Left forelimb (tissue), 1 donor: ENCODE measurements at places on chromosomes 11 and 22.

GRCh38 chr22:28923826-28924732 lies 40.7 kb downstream of the ZNRF3 start:
- DNase-seq, result peak; percentile 64

DNA sequence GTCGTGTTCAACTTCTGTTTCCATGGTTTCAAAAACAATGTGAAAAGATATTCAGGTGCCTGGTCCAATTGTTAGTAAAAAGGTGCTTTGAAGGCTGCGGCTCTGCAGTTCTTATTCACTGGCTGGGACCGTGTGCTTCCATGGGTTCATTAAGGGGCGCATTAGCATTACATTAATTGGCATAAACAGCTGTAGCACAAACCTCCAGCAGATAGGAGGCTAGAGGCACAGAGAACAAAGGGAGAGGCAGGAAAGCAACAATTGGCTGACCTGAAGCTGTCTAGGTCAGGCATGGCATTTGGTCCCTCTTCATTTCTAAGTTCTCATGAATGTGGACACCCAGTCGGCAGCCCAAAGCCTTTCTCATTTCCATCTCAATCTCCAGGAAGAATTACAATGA lies 16.6 kb downstream of the PAK1 start:
- DNase-seq, result no peak

DNA sequence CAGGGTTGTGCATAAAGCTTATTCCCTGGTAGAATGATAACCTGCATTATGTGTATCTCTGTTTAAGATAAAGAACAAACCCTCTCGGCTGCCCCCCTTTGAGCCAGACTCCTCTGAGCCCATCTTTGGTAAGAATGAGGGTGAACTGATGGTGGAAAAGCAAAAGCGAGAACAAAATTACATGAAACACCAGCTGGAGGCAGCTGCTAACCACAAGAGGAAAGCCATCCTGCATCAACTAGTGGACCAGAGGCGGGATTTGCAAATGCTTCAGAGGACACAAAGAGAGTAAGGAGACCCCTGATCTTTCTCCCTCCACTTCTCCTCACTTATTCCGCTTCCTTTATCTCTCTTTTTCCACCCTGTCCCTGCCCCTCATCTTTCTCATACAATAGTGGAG lies 40.3 kb downstream of the CCDC81 start:
- DNase-seq, result no peak

- no peak for DNase-seq
These were observed 101.3 kb downstream of the GRAMD1B start for GRCh38 chr11:123531325-123531724.

GRCh38 chr11:79369055-79369454 lies 71.8 kb downstream of the TENM4 start:
- no peak for DNase-seq

DNA sequence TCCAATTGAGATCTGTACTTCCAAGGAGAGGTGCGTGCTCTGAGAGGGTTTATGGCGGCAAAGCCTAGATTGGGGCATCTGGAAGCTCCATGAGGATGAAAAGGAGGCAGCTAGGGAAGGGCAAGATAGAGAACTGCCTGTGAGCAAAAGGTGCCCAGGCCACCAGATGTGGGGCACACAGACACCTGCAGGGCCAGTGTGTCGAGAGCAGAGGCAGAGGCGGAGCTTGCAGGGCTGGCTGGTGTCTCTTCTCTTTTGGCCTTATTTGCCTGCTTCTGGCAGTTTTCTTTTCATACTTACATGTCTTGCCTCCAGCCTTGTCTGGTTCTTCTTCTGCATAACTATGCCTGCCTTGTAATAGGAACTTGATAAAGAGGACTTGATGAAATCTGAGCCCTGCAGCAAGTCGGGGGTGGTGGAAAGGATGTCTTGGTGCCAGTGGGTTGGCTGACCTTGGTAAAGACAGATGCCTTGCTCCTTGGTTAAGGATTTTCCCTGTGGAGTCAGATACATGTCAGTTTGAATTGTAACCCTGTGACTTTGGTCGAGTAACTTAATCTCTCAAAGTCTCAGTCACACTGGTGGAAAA lies 680.3 kb downstream of the NTM start:
- DNase-seq, result no peak

DNA sequence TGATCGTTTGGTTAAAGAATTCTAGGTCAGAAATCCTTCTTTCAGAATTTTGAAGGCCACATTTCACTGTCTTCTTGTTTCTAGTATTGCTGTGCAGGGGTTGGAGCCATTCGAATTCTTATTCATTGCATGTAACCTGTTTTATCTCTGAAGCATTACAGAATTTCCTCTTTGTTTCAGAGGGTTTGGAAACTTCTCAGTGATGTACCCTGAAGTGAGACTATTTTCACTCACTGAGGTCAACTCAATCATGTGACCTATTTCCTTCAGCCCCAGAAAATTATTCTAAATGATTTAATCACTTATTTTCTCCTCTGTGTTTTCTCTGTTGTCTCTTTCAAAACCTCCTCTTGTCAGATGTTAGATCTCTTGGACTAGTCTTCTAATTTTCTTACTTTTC lies 147.8 kb downstream of the ENTHD1 start:
- DNase-seq, result no peak

- DNase-seq, result no peak
These were observed 148.2 kb downstream of the MAML2 start for GRCh38 chr11:96194581-96195374.

- no peak for DNase-seq
These were observed 33.2 kb upstream of the CECR2 start for GRCh38 chr22:17336061-17336460.

GRCh38 chr11:76667856-76668255 lies 2.7 kb downstream of the LRRC32 start:
- DNase-seq, result peak; percentile 55

GRCh38 chr11:12489246-12489772 lies 111.9 kb downstream of the PARVA start:
- DNase-seq, result no peak

DNA sequence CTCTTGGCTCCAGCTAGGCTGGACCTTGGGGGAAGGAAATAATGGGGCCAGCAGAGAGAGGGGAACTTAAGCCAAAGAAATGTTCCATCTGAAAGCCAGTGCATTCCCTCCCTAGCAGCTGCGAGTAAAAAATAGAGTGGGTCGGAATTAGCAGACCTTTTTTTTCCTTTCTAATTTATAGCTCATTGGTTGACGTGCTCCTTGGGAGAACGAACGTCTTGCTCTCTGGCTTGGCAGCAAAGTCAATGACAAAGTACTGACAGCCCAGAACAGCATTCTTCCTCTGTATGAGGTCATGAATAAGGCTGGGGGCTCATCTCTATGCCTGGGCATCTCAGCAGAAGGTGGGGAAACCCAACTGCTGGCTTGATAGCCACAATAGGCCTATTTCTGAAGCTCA lies 65.0 kb downstream of the SEZ6L start:
- no peak for DNase-seq

DNA sequence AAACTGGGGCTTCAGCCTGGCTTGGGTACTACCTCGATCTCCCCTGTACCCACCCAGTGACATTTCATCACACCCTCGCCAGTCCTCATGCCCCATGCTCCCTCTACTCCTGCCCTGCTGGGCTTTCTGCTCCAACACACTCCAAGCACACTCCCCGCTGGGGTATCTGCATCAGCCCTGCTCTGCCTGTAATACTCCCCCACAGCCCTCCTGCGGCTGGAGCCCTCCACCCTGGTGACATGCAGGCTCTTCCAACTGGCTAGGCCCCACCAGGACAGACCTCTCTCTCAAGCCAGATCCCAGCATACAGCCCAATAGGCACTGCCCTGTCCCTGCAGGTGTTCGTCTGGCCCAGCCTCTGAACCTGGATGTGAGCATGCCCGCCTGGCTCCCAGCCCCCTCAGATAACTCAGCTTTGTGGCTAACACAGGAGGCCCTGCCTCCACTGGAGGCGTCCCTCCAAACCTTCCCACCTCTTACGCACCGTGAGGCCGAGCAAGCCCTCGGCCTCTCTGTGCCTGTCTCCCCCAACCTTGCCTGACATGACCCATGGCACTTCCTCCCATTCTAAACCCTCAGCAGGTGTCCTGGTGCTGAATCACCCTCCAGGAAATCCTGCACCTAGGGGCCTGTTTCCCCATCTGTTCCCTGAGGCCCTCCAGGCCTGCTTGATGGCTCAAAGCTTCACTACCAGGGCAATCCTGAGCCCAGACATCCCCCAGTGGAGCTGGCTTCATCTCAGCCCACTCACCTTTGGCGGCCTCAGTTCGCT lies 33.5 kb upstream of the TXNRD2 start:
- no peak for DNase-seq

GRCh38 chr11:118532091-118532490 lies 1.1 kb downstream of the TMEM25 start:
- no peak for DNase-seq

- no peak for DNase-seq
These were observed 195.2 kb downstream of the NAV2 start for GRCh38 chr11:19907839-19908238.

- peak; percentile 80 for DNase-seq
These were observed 5.5 kb upstream of the NFAM1 start for GRCh38 chr22:42437488-42438292.

GRCh38 chr11:96187822-96188221 lies 155.2 kb downstream of the MAML2 start:
- no peak for DNase-seq

DNA sequence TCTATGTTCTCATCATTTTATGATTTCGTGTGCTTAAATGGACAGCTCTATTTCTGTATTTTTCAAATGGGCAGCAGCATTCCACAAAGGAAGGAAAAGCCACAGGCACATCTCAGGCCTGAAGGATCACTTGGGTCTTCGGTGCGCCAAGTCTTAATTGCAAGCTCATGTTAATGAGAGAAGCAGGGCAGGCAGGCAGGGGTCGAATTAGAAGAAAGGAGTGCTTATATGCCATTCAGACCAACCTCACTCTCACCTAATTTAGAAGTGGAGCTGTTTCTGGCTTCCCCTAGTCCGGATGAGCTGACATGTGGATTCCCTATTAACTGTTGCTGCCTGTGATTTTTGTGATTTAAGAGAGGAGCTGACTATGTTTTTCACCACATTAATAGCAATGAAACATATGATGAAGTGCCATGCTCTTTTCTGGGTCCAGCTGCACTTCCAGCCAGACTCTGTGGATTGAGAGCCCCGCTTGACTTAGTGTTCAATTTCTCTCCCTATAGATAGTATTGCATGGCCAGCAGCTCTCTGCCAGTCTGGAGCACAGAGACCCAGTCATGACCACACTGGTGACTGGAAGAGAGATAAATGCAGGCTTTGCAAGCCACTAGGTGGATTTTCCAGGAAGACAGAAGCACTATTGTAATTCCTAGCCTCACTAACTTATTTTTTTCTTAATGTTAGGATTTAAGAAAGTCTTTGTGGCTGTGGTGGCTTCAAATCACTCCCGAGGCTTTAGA lies 373.9 kb upstream of the FAT3 start:
- no peak for DNase-seq

- DNase-seq, result no peak
These were observed 45.8 kb upstream of the SLN start for GRCh38 chr11:107757661-107758060.

DNA sequence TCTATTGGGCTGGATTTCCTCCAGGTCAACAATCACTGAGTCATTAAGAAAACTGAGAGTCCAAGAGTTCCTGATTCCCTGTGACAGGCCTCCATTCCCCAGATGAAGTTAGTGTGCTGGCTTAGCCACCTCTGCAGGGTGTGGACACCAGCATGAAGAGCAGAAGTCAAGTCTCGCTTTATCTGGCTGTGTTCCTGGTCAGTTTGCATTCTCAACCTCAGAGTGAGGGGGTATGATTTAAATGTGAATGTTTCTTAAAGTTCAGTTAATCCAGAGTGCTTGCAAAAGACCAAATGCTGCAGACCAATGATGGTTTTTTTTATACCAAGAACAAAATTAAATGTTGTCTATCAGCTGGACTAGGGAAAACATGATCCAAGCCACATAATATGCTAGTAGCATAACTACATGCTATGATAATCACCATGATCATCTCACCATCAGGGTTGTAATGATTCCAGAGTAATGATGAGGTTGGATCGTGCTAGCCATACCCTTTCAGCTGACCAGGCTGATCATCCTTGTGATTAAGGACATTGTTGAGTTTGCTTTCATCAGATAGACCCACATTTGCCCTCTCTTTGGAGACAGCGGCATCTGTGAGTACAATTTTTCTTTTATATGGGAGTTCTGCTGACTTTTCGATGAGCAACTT lies 145.8 kb upstream of the ARHGAP20 start:
- DNase-seq, result peak; percentile 67

DNA sequence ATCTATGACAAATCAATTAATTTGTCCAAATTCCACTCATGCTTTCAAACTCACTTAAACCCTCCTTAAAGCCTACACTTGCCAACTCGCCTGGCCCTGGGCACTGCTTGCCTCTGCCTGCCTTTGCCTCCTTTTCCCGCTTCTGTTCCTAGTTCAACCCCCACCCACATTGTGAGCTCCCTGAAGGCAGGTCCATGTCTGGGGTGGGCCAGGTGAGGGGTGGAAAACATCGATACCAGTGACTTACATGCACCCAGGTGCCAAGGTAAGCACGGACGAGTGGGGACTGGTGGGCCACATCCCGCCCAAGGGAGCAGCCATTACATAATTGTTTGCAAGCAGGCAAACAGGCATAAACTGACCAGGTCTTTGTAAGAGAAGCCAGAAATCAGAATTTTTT lies 146.2 kb downstream of the ST3GAL4 start:
- DNase-seq, result no peak

GRCh38 chr22:18156878-18157713 lies 7.1 kb downstream of the USP18 start:
- peak; percentile 86 for DNase-seq

DNA sequence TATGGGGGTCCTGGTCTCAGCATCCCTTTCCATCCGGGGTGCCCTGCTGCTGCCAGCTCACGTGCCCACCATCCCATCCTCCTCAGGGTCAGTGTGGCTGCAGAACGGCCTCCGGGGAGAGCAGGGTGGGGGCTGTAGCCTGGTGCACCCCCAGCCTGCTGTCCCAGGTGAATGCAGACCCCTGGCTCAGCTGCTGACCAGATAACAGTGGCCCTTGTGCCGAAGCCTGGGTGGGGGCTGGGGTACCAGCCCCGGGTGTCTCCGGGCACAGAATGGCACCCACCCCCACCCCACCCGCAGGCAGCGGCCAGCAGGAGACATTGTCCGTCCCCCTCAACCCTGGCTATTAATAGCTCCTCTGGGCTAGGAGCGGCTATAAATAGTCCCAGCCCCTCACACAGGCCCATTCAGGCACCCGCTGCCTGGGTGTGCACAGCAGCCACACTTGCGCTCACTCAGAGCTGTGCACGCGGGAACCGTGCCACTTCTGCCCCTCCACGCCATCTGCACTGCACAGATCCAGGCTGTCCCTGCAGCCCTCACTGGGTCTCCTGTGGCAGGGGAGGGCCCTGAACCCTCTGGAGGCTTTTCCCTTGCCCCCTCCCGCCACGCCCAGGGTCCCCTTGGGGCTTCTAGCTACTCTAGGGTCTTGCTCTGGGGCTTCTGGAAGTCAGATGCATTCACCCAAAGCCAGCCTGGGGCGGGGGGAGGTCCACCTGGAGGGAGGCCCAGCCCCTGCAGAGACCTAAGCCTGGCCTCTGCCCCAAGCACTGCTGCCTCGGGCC lies 18.7 kb downstream of the CRELD2 start:
- DNase-seq, result no peak
